Vagina (tissue), 2 donors: ENCODE measurements at places on chromosomes 1 and 21.

DNA sequence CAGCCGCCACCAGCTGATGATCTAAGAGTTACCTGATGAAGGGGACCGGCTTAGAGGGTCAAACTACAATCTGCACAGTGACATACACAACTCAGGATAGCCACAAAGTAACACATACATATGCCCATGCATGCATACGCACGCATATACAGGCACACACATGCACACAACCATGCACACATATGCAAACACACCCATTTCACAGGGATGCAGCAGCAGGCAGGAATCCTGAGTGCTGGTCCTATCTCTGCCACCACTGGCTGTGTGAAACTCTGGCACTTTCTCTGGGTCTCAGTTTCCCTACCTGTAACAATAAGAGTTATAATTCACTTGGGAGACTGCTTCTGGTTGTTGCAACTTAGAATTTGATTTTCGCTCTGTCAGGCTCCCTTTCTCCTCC is 520.2 kb downstream of the PTPRU start:
- peak; percentile 34 for DNase-seq
- H3K4me1 ChIP-seq, result no peaks in the 10 kb centered on the region
- H3K4me3 ChIP-seq, result no peak overlapping the region
- no peak overlapping the region for H3K27ac ChIP-seq
- no peaks in the 10 kb centered on the region for H3K27me3 ChIP-seq

GRCh38 chr1:41291195-41291594 is 49.1 kb upstream of the SCMH1 start:
- no peaks in the 10 kb centered on the region for H3K36me3 ChIP-seq
- peaks cover 4% of the 10 kb centered on the region for H3K4me1 ChIP-seq
- no peak for DNase-seq
- no peaks in the 10 kb centered on the region for H3K27me3 ChIP-seq
- H3K27ac ChIP-seq, result no peak overlapping the region
- H3K4me3 ChIP-seq, result no peak overlapping the region

DNA sequence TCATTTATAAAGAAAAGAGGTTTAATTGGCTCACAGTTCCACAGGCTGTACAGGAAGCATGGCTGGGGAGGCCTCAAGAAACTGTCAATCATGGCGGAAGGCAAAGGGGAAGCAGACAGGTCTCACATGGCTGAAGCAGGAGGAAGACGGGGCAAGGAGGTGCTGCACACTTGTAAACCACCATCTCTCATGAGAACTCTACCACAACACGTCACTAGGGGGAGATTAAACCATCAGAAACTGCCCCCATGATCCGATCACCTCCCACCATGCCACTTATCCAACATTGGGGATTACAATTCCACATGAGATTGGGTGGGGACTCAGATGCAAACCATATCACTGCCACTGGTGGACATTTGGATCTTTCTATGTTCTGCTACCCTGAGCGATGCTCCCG is 351.4 kb downstream of the NPHP4 start:
- no peak for DNase-seq
- no peaks in the 10 kb centered on the region for H3K36me3 ChIP-seq
- H3K27ac ChIP-seq, result no peak overlapping the region
- no peaks in the 10 kb centered on the region for H3K4me1 ChIP-seq
- no peaks in the 10 kb centered on the region for H3K27me3 ChIP-seq
- no peak overlapping the region for H3K4me3 ChIP-seq

- no peak for DNase-seq
- peak overlapping the region; percentile 73 for H3K4me3 ChIP-seq
- no peaks in the 10 kb centered on the region for H3K27me3 ChIP-seq
- H3K36me3 ChIP-seq, result no peaks in the 10 kb centered on the region
- H3K27ac ChIP-seq, result no peak overlapping the region
- peaks cover 7% of the 10 kb centered on the region for H3K4me1 ChIP-seq
Observed at GRCh38 chr1:7681401-7681800, 89.7 kb upstream of the VAMP3 start.

DNA sequence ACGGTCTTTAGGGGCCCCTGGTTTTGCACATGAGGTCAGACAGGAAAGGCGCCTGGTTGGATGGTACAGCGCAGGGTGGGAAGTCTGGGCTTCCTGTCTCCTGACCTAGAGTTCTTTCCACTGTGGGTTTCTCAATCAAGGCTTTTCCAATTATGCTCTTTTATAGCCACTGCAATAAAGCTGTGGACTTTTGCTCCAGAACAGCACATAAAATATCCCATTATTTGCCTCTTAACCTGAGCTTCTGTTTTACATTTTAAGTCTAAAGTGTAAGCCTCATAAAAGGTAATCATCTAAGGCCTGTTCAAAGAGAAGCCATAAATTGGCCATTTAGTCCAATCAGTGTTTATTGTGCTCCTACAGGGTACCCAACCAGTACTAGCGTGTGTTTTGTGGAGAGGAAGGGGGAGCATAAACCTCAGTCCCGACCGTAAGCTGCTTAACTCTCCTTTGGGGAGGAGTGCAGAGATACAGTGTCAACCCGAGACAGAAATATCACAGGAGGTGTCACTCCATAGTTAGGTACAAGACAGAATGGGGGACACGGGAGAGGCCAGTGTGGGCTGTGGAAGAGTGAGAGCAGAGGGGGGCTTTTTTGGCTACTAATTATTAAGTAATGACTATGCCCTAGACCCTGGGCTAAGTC is 270.0 kb downstream of the TRABD2B start:
- no peak for DNase-seq
- H3K27me3 ChIP-seq, result peaks cover 6% of the 10 kb centered on the region
- peaks cover 18% of the 10 kb centered on the region for H3K4me1 ChIP-seq

DNA sequence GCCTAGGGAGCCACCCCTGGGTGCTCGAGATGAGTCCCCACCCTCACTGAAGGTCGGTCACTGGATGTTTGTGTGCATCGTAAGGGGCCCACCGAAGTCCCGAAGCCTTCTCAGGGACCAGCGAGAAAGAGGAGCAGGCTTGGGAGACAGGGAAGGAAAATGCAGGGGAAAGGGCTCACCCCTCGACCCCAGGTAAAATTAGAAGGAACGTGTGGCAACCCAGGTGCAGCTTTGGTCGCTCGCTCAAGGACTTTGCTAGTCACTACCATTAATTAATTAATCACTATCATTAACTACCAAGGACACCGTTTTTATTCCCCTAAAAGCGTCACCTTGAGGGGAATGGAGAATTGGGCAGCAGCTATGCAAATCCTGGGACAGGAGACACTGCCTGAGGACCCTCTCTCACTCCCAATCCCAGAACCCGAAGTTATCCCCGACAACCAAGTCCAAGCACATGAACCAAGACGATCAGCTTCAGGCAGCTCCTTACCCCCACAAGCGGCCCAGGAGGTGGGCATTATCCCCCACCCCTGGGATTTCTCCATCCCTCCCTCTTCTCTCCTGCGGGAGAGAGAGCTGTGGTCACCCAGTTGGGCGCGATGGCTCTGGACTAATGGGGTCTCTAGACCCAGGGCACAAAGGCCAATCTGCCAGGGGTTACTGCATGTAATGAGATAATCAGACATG is 4.2 kb upstream of the SIM2 start:
- H3K27me3 ChIP-seq, result peaks cover 62% of the 10 kb centered on the region
- no peaks in the 10 kb centered on the region for H3K36me3 ChIP-seq
- DNase-seq, result no peak
- H3K4me3 ChIP-seq, result no peak overlapping the region
- H3K27ac ChIP-seq, result no peak overlapping the region
- H3K4me1 ChIP-seq, result peaks cover 31% of the 10 kb centered on the region

GRCh38 chr1:59290193-59290949 is 6.5 kb upstream of the FGGY start:
- no peak overlapping the region for H3K4me3 ChIP-seq
- H3K36me3 ChIP-seq, result no peaks in the 10 kb centered on the region
- H3K27ac ChIP-seq, result no peak overlapping the region
- H3K4me1 ChIP-seq, result peaks cover under 1% of the 10 kb centered on the region
- DNase-seq, result no peak

GRCh38 chr1:76136894-76137293 is 62.3 kb downstream of the ST6GALNAC3 start:
- H3K36me3 ChIP-seq, result no peaks in the 10 kb centered on the region
- no peak overlapping the region for H3K4me3 ChIP-seq
- no peaks in the 10 kb centered on the region for H3K4me1 ChIP-seq

GRCh38 chr1:46183079-46183847 is 7.0 kb upstream of the P3R3URF start:
- no peaks in the 10 kb centered on the region for H3K27me3 ChIP-seq
- H3K36me3 ChIP-seq, result no peaks in the 10 kb centered on the region
- DNase-seq, result no peak
- no peak overlapping the region for H3K4me3 ChIP-seq

DNA sequence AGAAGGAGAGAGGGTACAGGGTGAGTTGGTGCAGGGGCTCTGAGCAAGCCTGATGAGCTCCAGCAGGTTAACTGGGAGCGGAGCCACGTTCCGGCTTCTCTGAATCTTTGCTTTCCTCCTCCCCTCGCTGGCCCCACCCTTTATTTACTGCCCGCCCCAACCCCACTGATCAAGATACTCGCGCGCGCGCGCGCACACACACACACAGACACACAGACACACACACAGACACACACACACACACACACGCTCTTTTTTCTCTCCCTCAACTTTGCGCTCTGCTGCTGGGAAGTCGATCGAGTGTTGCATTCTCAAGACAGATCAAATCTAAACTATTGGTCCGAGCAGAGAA is at the start of gene GRIK1:
Gene GRIK1, minus strand, starts transcription at position 73 of the 352 bp plus-strand sequence.
- no peaks in the 10 kb centered on the region for H3K36me3 ChIP-seq
- no peak within 1 kb of the TSS for H3K27ac ChIP-seq
- H3K4me1 ChIP-seq, result no peaks in the 10 kb centered on the region
- peak within 1 kb of the TSS; percentile 36 for H3K4me3 ChIP-seq
- no peak for DNase-seq

DNA sequence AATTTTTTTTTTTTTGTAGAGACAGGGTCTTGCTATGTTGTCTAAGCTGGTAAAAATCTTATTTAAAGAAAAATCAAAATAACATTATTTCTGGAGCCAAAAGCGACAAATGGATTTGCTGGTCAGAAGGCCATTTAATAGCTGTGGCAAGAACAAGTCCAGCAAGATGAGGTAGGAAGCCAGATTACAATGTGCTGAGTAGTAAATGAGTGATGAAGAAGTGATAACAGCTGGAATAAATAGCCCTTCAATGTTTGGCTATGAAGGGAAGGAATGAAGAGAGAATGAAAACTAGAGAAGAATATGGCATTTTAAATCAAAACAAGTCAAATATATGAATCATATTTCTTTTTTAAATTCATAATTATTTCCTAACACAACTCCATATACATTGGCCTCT is 34.5 kb downstream of the SYDE2 start:
- H3K4me3 ChIP-seq, result no peak overlapping the region
- no peak overlapping the region for H3K27ac ChIP-seq
- H3K36me3 ChIP-seq, result no peaks in the 10 kb centered on the region
- no peaks in the 10 kb centered on the region for H3K27me3 ChIP-seq
- DNase-seq, result no peak

GRCh38 chr1:68103884-68104554 is 53.6 kb upstream of the DIRAS3 start:
- no peaks in the 10 kb centered on the region for H3K27me3 ChIP-seq
- peak overlapping the region; percentile 34 for H3K27ac ChIP-seq
- no peaks in the 10 kb centered on the region for H3K4me1 ChIP-seq
- no peak overlapping the region for H3K4me3 ChIP-seq
- no peak for DNase-seq

- H3K4me1 ChIP-seq, result peaks cover 69% of the 10 kb centered on the region
- H3K36me3 ChIP-seq, result no peaks in the 10 kb centered on the region
- H3K27me3 ChIP-seq, result no peaks in the 10 kb centered on the region
- DNase-seq, result no peak
Observed at GRCh38 chr1:184389446-184389845, 2.6 kb downstream of the C1orf21 start.

DNA sequence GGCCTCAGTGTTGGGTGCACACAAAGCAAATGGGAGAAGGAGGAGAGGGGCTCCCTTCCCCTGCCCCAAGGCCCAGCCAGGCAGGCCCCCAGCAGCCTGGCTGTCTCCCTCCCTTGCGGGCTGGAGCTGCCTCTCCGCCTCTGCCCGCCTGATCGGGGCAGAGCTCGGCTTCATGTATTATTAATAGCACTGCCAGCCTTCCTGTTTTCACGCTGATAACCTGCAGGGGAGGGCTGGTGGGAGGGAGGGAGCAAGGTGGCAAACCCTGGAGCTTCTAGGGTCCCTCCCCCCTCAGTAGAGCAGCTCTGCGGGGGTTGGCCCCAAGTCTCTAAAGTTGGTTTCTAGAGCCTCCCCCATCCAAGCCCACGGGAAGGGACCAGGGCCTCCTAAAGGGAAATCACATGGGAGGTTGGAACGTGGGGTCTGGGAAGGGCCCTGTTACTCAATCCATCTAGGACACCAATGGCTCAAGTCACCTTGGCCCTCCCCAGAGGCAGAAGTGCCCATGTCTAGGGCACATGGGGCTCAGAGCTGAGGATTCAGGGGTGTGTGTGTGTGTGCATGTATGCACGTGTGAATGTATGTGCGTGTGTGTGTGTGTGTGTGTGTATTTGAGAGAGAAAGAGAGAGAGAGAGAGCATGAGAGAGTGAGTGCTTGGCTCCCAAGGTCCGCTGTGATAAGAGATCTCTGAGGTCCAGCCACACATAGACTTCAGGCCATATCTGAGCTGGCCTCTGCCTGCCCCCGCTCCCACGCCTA is 21.8 kb upstream of the POU3F1 start:
- no peak overlapping the region for H3K27ac ChIP-seq
- DNase-seq, result no peak
- H3K4me1 ChIP-seq, result peaks cover 15% of the 10 kb centered on the region
- no peaks in the 10 kb centered on the region for H3K36me3 ChIP-seq
- no peak overlapping the region for H3K4me3 ChIP-seq
- H3K27me3 ChIP-seq, result no peaks in the 10 kb centered on the region

GRCh38 chr1:175369696-175370095 is 177.1 kb upstream of the KIAA0040 start:
- H3K4me3 ChIP-seq, result no peak overlapping the region
- no peak for DNase-seq
- no peak overlapping the region for H3K27ac ChIP-seq
- no peaks in the 10 kb centered on the region for H3K27me3 ChIP-seq

DNA sequence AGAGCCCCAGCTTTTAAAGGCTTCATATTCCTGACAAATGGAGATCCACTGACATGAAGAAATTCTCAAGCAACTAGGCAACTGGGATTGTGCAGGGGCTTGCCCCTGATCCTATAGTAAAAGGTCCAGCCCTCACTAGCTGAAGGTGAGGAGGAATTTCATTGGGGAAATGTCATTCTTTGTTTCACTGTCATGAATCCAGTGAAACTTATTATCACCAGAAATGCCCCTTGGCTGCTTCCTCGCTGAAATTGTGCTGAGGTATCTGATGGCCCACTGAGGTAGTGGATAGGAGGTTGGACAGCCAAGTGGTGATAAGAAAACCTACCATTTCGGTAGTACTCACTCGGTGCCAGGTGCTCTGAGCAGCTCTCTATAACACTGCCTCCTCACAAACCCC is 36.2 kb downstream of the CCN1 start:
- peaks cover 5% of the 10 kb centered on the region for H3K4me1 ChIP-seq
- H3K4me3 ChIP-seq, result no peak overlapping the region
- H3K27me3 ChIP-seq, result no peaks in the 10 kb centered on the region
- no peak for DNase-seq

GRCh38 chr1:172700556-172700955 is 41.7 kb downstream of the FASLG start:
- no peak for DNase-seq
- no peaks in the 10 kb centered on the region for H3K27me3 ChIP-seq
- H3K36me3 ChIP-seq, result no peaks in the 10 kb centered on the region
